ENCODE measurements at places on chromosomes 4 and X. TPM values are rescaled to one million over a fixed set of nuclear protein-coding genes. Genes with fewer than 3 reads are reported as not detected.

LIMCH1 gene
- not detected for total RNA-seq

DCHS2 gene
- total RNA-seq = not detected

HEPH gene
- total RNA-seq = not detected

GRCh38 chr4:140053185-140053584 lies 100.8 kb downstream of the MAML3 start:
- H3K4me1 ChIP-seq = peaks cover 47% of the 10 kb centered on the region
- H3K27ac ChIP-seq = no peak overlapping the region
- H3K27me3 ChIP-seq = peaks cover 51% of the 10 kb centered on the region
- H3K36me3 ChIP-seq = peaks cover 2% of the 10 kb centered on the region
- no peak for DNase-seq

DNA sequence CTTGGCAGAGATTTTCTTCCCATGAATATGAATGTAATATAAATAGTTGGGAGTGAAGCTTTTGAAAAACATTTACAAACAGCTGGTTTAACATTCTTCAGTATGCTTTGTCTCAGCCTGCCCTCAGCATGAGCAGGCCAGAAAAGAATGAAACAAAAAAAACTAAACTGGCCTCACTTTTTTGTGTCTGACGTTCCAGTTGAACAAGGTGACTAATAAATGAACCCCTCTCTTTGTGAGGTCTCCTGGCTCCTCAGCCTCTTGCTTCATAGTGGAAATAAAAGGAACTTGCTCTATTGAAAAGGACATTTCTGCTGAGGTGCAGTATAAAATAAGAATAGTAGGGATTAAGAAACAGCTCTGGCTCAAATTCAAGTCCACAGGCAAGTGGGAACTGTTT lies 9.4 kb downstream of the CHST7 start:
- H3K27ac ChIP-seq = no peak overlapping the region
- peaks cover 18% of the 10 kb centered on the region for H3K4me1 ChIP-seq
- peaks cover 12% of the 10 kb centered on the region for H3K36me3 ChIP-seq
- no peaks in the 10 kb centered on the region for H3K27me3 ChIP-seq

Data from activated CD8-positive, alpha-beta memory T cell treated with anti-CD3 and anti-CD28 coated beads, Interleukin-2, amount 10 ng/mL, durations not matched to agents 7 days and 5 days (primary cell).